ENCODE measurements at places on chromosomes 4 and X.

DNA sequence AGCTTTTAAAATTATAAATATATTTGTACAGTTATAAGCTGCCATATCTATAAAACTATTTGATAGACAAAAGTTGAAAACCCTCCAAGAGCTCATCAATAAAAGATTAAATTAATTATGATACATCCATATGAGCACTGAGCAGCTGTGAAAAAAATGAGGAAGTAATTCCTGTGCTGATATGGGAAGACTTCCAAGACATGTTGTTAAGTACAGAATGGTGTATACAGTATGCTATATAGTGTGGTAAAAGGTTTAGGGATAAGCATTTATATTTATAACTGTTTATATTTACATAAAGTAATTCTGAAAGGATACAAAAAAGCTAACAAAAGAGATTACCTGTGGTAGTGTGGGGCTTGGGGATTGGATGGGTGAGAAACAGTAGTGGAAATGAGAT is 92.8 kb upstream of the BMP2K start:
- DNase-seq: no peak

GRCh38 chr4:127140306-127140705 is 492.5 kb upstream of the INTU start:
- no peak for DNase-seq

- DNase-seq: no peak
Observed at GRCh38 chr4:33091961-33092360, 2371.8 kb downstream of the PCDH7 start.

GRCh38 chrX:68823413-68824151 is 5.2 kb upstream of the EFNB1 start:
- no peak for DNase-seq

- DNase-seq: no peak
Observed at GRCh38 chr4:26083987-26084386, 170.0 kb downstream of the SMIM20 start.

DNA sequence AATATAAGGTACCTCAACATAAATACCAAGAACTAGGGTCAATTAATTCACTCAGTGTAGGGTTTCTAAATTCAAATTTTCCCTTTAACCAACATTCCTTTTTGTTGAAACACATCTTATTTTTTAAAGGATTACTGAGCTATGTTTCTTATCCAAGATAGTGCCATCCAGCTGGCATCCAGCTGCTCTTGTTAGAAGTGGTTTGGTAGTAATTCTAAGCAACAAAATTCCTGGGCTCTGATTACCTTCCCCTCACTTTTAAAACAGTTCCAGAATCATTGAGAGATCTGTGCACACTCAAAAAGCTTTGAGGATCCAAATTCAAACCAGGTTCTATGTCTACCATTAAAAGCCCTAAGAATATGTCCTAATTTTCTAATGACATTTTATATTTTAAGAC is 583.7 kb downstream of the TRIML1 start:
- DNase-seq: no peak

- DNase-seq: no peak
Observed at GRCh38 chrX:134753718-134754008, 95.4 kb upstream of the PLAC1 start.

GRCh38 chr4:176380352-176381157 is 60.8 kb downstream of the SPCS3 start:
- DNase-seq: no peak

- DNase-seq: no peak
Observed at GRCh38 chr4:36997727-36998126, 246.8 kb upstream of the NWD2 start.

DNA sequence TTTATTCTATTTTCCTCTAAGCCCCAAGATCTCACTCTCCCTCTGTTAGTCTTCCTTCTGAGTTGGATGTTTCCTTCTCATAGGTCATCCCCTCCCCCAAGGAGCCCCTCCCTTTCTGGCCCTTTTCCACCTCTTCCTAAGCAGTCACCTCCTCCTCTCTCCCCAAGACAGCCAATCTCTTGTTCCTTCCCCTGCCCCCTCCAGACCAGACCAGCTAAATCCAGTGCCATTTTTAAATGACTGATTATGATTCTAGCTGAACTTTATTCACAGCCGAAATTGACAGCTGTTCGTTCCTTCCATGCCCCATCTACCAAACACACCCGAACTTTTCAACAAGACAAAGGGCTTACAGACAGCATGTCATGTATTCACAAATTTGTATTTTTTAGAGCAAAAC is 1.9 kb downstream of the SPIN2A start:
- no peak for DNase-seq

- no peak for DNase-seq
Observed at GRCh38 chr4:29405116-29405515, 1315.1 kb upstream of the PCDH7 start.

GRCh38 chrX:120761810-120762209 is 113.9 kb downstream of the CT47B1 start:
- no peak for DNase-seq

All from stimulated activated CD4-positive, alpha-beta T cell treated with anti-CD3 and anti-CD28 coated beads, Interleukin-2, amount 100 ng/mL, for 48 hours (primary cell).